ENCODE measurements at places on chromosomes 5 and 9. TPM values are rescaled to one million over a fixed set of nuclear protein-coding genes. Genes with fewer than 3 reads are reported as not detected.

DNA sequence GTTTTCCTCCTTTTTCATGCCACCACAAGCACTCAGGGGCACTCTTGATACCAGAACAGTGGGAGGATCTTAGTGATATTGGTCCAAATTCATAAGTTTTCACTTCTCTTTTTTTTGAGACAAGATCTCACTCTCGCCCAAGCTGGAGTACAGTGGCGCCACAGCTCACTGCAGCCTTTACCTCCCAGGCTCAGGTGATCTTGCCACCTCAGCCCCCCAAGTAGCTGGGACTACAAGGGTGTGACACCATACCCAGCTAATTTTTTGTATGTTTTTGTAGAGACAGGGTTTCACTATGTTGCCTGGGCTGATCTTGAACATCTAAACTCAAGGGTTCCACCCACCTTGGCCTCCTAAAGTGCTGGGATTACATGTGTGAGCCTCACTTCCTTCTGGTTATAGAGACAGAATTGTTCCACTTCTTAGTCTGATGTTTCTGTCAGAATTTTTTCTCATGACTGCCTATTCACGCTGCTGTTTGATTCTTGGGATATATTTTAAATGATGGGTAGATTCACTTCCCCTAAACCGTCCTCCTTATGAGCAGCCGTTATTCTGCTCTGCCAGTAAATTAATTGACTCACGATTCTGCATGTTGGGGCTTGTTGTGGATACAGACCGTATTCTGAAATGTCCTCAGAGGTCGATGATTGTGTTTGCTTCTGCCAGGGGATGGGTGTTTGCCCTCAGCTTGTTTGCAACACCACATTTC, 30.8 kb downstream of the MTAP start:
- DNase-seq = no peak
- no peaks in the 10 kb centered on the region for H3K27me3 ChIP-seq
- no peak overlapping the region for H3K4me3 ChIP-seq
- H3K36me3 ChIP-seq = no peaks in the 10 kb centered on the region
- H3K4me1 ChIP-seq = peaks cover 44% of the 10 kb centered on the region

- peaks cover 7% of the 10 kb centered on the region for H3K4me1 ChIP-seq
- H3K36me3 ChIP-seq = no peaks in the 10 kb centered on the region
- no peak overlapping the region for H3K4me3 ChIP-seq
- H3K27ac ChIP-seq = no peak overlapping the region
- H3K27me3 ChIP-seq = no peaks in the 10 kb centered on the region
Measured at GRCh38 chr5:107363768-107364167, 307.0 kb downstream of the EFNA5 start.

GRCh38 chr9:136707849-136708517, 4.4 kb upstream of the DIPK1B start:
- H3K4me3 ChIP-seq = no peak overlapping the region
- no peak for DNase-seq
- H3K36me3 ChIP-seq = no peaks in the 10 kb centered on the region
- no peaks in the 10 kb centered on the region for H3K27me3 ChIP-seq
- no peaks in the 10 kb centered on the region for H3K4me1 ChIP-seq

- H3K4me3 ChIP-seq = no peak overlapping the region
- no peaks in the 10 kb centered on the region for H3K4me1 ChIP-seq
- H3K27me3 ChIP-seq = no peaks in the 10 kb centered on the region
- H3K36me3 ChIP-seq = peaks cover 19% of the 10 kb centered on the region
- H3K27ac ChIP-seq = no peak overlapping the region
Measured at GRCh38 chr5:14326035-14326903, 183.1 kb downstream of the TRIO start.

DNA sequence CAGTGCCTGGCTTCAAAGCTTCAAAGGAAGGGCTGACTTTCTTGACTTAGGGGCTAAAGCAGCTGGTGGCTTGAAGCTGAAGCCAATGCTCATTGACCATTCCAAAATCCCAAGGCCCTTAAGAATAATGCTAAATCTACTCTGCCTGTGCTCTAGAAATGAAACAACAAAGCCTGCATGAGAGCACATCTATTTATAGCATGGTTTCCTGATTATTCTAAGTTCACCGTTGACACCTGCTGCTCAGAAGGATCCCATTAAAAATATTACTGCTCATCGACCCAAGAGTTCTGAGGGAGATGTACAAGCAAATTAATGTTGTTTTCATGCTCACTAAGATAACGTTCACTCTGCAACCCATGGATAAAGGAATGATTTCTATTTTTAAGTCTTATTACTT, 6.7 kb downstream of the TMEM174 start:
- peaks cover 31% of the 10 kb centered on the region for H3K27me3 ChIP-seq
- no peak overlapping the region for H3K27ac ChIP-seq
- H3K4me3 ChIP-seq = no peak overlapping the region
- DNase-seq = no peak

GRCh38 chr5:114467729-114468128, 105.9 kb downstream of the KCNN2 start:
- H3K4me3 ChIP-seq = no peak overlapping the region
- no peak for DNase-seq
- H3K27me3 ChIP-seq = no peaks in the 10 kb centered on the region
- no peaks in the 10 kb centered on the region for H3K36me3 ChIP-seq

DNA sequence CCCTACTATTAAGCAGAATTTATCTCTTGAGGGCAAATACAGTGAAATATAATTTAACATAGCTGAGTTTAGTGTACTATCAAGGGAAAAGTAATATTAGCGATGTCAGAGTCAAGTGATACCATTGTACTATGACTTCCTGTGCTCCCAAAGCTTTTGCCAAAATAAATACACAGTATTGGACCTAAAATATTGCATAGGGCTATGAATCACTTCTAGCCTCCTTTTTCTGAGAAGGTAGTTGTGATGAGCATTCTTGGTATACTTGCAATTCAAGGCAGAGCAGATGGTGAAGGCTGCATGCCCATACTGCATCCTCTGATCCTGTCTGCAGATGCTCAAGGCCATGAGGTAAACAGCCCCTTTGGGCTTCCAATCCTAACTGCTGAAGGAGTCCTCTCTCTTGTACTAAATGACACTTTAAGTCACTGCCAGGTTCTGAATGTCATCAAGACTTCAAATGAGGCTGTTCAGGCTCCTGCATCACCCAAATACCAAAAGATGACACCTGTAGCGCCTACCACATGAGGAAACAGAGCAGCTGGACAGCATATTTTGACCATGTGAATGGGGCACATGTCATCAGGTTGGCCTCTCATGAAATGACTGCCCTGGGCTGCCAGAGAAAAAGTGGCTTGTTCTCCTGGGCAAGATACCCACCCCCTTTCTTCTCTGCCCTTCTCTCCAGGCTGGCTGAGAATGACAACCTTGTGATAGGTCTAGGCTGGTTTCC, 29.7 kb upstream of the PPP2CA start:
- no peak overlapping the region for H3K27ac ChIP-seq
- no peaks in the 10 kb centered on the region for H3K36me3 ChIP-seq
- DNase-seq = peak; percentile 61
- peaks cover 5% of the 10 kb centered on the region for H3K27me3 ChIP-seq
- peaks cover 8% of the 10 kb centered on the region for H3K4me1 ChIP-seq
- no peak overlapping the region for H3K4me3 ChIP-seq

DNA sequence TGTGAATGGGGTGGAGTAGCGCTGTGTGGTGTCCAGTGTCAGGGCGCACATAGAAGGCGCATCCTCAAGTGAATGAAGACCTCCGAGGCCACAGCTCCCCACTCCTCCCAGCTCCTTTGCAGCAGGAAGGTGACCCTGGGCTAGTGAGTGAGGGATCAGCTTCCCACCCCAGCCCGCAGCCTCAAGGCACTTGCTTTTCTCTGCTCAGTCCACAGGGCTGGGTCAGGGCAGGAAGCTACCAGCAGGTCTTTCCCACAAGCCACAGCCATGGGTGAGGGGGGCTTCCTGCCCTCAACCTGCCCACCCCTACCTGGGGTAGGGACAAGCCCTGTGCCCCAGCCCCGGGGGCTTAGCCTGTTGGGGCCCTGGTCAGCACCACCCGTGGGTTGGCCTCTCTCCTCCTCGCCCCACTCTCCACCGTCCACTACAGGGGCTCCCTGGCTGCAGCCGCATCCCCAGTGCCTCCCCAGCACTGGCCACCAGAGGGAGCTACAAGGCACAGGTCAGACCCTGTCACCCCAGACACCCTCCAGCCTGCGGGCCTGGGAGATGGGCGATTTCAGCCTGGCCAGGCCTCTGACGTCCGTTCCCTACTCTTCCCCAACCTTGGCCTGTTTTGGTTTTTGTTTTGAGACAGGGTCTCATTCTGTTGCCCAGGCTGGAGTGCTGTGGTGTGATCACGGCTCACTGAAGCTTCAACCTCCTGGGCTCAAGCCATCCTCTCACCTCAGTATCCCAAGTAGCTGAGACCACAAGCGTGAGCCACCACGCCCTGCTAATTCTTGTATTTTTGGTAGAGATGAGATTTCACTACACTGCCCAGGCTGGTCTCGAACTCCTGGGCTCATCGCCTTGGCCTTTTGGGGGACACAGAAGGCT, 1.3 kb upstream of the ABCA2 start:
- H3K4me3 ChIP-seq = no peak overlapping the region
- peaks cover 12% of the 10 kb centered on the region for H3K4me1 ChIP-seq
- H3K27ac ChIP-seq = no peak overlapping the region
- peak; percentile 59 for DNase-seq

- H3K27me3 ChIP-seq = no peaks in the 10 kb centered on the region
- no peak overlapping the region for H3K4me3 ChIP-seq
- H3K4me1 ChIP-seq = no peaks in the 10 kb centered on the region
- no peaks in the 10 kb centered on the region for H3K36me3 ChIP-seq
Measured at GRCh38 chr5:149608936-149609545, 27.7 kb downstream of the ARHGEF37 start.

The PTGR1 gene
- total RNA-seq = 79.1 TPM

The PCDHB15 gene
- total RNA-seq = 0.55 TPM

The FST gene
- 13.4 TPM for total RNA-seq

The PCDHB2 gene
- total RNA-seq = 0.23 TPM

The PRRT1B gene
- not detected for total RNA-seq

Data from endothelial cell of umbilical vein (primary cell).